D721Med (cell line): ENCODE measurements at places on chromosomes 3 and 15.
A peak's percentile ranks its signal among the peaks of the same experiment; 100 is the strongest.

GRCh38 chr15:85034276-85034675 is 52.6 kb downstream of the PDE8A start:
- no peak for DNase-seq

- DNase-seq, result no peak
Measured at GRCh38 chr3:115502128-115502527, 121.2 kb upstream of the GAP43 start.

DNA sequence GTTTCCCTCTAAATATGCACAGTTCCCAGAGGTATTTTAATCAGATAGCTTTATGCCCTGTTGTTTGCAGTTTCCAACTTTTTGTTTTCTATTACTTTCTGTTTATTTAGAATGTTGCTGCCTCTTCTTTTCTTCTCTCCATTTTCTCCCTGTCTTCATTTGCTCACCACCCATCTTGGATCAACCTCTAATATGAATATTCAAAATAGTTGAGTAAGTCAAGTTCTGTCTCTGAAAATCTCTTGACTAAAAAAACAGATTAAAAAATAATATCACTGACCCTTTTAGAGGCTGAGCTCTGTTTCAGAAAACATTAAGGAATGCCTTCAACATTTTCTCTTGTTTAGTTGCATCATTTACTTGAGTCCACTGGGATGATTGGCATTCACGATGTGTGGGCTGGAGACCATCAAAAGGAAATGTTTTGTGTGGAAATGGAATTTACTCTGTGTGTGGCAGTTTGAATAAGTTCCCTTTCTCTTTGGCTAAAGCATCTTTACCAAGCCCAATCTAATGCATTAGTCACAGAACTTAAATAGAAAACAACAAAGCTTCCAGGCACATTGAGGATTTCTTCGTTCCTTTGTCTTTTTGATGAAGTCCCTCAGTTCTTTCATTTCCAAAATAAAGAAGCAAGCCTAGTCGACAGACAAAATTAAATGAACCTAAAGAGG is 633.9 kb upstream of the TGFBR2 start:
- no peak for DNase-seq

DNA sequence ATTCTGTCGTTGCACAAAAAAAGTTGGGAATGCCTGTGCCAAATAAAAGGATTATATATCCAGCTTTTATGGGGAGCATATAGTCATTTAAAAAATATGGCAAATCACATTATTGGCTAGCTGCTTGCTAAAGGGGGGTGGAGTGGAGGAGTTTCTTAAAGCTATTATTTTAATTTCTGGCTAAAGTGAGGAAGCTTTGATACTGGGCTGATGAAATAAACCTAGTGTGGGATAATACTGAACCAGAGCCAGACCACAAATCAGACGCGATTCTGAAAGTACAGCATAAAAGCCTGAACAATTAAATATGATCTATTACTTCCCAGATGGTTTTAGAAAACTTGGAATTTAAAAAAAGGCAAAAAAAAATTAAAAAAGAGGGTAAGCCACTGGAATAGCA is 14.4 kb downstream of the POLR2M start:
- no peak for DNase-seq

- DNase-seq, result no peak
Measured at GRCh38 chr15:99076555-99077308, 28.1 kb upstream of the SYNM start.

DNA sequence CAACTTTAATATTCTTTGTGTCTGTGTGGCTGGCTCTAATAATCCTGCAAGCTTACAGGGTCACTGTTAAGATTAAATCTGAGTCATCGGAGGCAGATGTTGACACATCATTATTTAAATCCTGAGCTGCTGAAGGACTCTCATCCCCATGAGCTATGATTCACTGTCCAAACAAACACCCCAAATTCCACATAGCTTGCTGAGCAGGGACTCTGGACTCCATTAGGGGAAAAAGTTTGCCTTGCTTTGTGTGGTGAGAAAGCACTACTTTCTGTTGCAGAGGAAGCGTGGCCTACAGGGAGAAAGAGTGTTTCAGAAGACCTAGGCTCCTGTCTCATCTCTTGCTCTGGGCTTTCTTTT is 213.7 kb downstream of the PDCD6IP start:
- peak; percentile 29 for DNase-seq

GRCh38 chr3:51928438-51928837 is 13.3 kb downstream of the RRP9 start:
- no peak for DNase-seq

DNA sequence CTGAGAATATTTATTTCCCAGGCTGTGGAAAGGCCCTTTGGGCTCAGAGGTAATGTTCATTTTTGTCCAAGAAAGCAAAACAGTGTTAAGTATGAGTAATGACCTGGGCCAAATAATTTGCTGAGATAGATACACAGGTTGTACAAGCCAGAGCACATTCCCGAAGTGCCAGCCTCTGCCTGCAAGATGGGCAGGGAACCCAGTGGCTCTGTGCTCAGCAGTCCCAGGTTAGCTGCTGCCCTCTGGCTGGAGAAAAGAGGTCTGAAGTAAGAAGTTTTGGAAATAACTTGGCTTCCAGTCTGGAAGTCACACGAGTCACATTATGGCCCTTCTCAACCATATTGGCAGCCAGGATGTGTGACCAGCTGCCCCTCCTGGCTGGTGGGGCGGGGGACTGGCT is 20.2 kb downstream of the MYZAP start:
- DNase-seq, result no peak

- no peak for DNase-seq
Measured at GRCh38 chr15:27339138-27339537, 368.2 kb downstream of the GABRG3 start.

GRCh38 chr3:187186801-187187421 is 10.4 kb upstream of the RTP1 start:
- no peak for DNase-seq

DNA sequence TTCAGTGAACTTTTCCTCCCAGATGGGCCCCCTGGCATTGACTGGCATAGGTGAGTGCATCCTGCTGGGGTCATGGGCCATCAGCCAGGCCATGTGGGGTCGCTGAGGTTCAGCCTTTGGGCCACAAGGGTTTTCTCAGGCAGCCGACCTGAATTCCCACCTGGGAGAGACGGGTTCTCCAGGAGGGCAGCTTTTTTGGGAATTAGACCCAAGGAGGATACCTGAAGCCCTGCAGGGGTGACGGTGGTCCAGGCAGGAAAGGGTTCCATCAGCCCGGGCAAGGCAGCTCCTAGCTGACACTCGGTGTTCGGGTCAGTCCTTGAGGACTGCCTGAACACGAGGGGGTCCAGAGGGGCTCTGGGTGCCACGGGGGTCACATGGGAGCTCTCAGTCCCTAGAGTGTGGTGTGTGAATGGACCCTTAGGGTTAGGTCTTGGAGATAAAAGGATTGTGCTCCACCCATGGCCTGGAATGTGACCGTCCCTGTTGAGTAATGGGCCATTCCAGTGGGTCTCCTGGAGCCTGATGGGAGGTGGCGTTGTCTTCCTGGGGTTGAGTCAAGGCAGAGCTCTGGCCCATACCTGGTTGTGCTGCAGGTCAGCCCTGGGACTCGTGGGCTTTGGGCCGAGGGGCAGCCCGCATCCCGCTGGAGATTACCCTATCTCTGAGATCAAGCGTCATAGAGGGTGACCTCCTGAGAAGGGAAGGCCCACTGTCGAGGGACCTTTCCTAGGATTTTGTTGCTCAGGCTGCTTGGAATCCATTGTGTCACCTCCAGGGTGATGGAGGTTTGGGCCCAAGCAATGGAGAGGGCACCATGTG is 192.8 kb downstream of the UBE3A start:
- peak; percentile 15 for DNase-seq

DNA sequence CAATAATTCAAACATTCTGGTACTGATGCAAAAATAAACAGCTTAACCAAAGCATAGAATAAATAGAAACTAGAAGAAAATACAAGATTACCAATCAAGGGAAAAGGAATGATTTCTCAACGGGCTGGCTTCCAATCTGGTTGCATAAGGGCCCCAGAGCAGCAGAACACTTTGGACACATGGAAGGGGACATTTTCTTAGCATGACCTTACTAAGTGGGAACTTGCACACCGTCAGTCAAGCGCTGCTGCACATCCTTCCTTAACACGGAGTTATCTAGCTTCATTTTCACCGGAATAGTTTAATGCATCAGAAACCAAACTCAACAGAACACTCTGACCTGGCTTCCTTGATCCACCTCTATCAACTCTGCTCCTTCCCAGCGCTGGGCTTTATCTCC is 388.5 kb downstream of the VPS13C start:
- DNase-seq, result no peak

DNA sequence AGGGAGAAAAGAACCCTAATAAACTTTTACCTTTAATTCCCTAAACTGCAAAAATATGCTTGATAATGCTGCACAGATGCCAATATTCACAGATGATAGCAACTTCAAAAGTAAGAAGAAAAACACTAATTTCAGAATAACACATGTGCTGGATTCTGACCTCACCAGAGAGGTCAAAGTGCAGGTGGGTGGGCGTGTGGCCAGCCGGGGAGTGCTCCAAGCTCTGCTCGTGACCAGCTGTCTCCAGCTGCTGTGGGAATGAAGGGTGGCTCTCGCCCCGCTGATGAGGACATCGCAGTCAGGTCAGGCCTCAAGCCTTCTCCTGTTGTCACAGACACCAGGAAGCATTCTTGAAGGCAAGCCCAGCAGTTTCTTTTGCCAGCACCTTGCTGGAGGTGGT is 57.1 kb downstream of the ADAMTS17 start:
- DNase-seq, result no peak

- DNase-seq, result no peak
Measured at GRCh38 chr3:126413693-126414080, 19.0 kb downstream of the CFAP100 start.

DNA sequence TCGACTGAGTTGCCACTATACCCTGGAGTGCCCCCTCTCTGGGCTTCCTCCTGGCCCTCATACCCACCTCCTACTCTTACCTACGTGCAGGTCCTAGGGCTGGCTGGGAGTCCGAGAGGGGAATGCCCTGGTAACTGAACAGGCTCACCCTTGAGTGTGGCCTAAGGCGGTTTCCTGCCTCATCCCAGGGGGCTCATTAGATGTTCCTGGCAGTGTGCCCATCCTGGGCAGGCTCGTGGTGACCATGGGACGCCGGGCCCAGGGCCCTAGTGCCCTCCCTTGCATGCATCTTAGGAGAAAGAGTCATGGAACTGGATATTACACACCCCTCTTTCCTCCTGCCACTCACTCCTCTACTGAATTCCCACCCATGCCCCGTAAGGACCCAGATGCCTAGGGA is 2.8 kb downstream of the SEMA4B start:
- DNase-seq, result no peak

DNA sequence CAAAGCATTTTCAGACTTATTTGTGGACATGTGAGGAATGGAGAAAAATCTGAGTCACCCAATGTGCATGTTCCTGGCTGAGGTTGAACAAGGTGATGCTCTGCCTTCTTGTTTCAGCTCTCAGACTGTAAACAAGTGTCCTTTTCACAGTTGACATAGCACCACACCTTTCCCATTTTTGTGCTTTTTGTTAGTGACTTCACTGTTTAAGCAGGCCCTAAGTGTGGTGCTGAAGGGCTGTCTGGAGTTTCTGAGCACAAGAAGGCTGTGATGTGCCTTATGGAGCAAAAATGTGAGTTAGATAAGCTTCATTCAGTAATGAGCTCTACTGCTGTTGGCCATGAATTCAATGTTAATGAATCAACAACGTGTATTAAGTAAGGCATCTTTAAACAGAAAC is 20.4 kb downstream of the ABI3BP start:
- no peak for DNase-seq

DNA sequence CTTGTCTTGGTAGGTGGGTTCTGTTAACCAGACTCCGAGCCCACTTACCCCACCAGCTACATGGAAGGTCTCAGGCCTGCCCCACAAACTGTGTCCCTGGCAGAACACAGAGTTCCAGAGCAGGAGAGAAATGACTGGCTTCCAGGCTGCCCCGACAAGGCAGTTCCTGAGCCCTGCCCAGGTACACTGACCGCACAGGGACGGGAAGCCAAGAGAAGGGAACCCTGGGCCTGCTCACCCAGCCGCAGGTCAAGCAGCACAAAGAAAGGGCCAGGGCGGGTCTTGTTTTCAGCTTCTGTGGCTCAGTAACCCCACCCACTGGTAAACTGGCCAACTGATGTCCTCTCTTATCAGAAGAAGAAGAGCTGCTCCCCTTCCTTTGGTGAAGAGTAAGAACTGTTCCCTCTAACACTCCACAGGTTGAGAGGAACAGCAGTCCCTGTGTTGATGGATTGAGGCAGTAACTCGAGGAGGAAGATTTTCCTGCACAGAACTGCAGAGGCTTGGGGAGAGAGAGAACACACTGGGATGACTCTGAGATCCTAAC is 68.4 kb downstream of the CRTC3 start:
- DNase-seq, result no peak

DNA sequence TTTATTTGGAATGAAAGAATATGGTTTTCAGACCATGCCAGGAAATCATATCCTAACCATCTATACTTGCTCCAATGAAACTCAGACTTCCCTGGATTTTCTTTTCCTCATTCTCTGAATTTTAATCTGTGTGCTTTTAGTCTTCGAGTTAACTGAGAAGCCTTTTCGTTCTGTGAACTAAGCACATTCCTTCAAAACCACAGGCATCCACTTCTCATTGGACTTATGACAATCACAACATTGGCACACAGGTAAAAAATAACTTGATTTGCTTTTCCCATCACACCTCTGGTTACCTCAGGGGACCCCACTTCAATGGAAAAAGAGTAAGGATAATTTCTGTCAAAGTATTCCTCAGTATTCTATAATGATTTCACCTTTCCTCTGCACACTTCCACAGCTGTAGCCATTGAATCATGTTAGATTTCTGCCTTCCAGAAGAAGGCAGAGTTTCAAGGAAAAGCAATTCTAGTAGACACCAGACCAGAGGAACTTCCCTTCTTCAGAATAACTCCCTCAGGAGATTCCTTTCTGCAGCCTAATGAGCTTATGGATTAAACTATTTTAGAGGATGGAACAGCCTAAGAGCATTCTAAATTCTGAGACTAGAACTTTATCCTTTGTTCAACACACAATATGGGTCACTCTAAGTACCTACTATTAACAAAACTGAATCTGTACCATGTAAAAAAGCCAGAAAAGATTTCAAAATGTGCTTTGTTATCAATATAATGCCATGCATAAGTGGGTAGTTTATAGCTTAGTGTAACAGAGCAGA is 15.9 kb downstream of the COMMD2 start:
- no peak for DNase-seq

DNA sequence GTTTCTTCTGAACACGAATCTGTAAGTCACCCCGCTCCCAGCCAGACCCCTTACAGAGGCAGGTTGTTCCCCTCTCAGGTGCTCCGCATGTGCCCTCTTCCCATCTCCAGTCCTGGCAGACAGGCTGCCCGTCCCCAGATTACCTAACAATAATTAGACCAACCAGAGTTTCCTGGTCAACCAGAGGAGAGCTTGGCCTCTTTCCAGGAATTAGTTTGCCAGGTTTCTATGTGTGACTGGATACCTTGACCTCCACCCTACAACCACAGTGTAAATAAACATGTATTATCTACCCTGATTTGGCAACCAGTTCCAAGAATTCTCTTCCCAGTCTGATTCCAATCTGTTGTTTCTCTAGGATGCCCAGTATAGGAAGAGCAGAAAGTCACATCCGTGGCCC is 178.0 kb upstream of the UMPS start:
- no peak for DNase-seq

DNA sequence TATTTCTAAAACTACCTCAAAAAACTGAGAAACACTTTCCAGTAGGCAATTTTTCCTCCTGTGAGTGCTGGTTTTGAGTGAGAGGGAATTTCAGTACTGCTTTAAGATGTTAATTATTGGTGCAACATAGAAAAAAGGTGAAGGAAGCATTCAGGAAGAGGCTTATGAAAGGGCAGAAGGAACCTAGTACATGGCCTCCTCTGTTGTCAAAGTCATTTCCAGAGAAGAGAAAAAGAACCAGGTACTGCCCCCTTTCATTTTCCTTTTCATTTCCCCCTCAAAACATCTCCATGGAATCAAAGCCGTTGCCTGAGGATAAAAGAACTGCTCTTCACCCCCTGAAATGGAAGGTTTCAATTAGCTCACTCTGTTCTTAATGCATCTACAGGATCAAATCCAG is 19.8 kb downstream of the RARRES1 start:
- DNase-seq, result no peak
